ENCODE measurements at places on chromosomes 11 and 22.

GRCh38 chr22:42895087-42895486, 38.0 kb upstream of the ARFGAP3 start:
- no peak for DNase-seq

GRCh38 chr22:20912494-20912893, 4.7 kb upstream of the CRKL start:
- no peak for DNase-seq

- no peak for DNase-seq
Observed at GRCh38 chr11:95375886-95376285, 144.9 kb upstream of the SESN3 start.

GRCh38 chr11:129313541-129314297, 61.9 kb upstream of the BARX2 start:
- no peak for DNase-seq

DNA sequence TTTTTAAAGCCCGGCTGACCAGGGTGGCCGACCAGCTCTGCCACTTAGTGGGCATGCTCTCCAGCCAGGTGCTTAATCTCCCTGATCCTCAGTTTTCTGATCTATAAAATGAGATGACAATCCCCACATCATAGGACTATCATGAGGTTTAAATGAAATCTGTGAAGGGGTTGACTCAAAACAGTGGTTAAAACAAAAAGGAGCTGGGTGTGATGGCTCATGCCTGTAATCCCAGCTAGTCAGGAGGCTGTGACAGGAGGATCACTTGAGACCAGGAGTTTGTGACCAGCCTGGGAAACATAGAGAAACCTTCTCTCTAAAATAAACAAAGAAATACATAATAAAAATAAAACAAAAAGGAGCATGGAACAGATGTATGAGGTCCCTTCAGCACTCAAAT, 3.6 kb upstream of the C11orf86 start:
- DNase-seq, result no peak
